ENCODE measurements at places on chromosomes 12 and 14.

GRCh38 chr12:79300199-79300568 is 390.6 kb downstream of the PAWR start:
- no peaks in the 10 kb centered on the region for H3K27me3 ChIP-seq
- H3K27ac ChIP-seq = no peak overlapping the region
- no peak for DNase-seq

- no peak for DNase-seq
- no peaks in the 10 kb centered on the region for H3K36me3 ChIP-seq
- H3K4me1 ChIP-seq = no peaks in the 10 kb centered on the region
- H3K4me3 ChIP-seq = no peak overlapping the region
- H3K27me3 ChIP-seq = no peaks in the 10 kb centered on the region
- no peak overlapping the region for H3K27ac ChIP-seq
Measured at GRCh38 chr14:39984323-39984722, 552.1 kb upstream of the FBXO33 start.

DNA sequence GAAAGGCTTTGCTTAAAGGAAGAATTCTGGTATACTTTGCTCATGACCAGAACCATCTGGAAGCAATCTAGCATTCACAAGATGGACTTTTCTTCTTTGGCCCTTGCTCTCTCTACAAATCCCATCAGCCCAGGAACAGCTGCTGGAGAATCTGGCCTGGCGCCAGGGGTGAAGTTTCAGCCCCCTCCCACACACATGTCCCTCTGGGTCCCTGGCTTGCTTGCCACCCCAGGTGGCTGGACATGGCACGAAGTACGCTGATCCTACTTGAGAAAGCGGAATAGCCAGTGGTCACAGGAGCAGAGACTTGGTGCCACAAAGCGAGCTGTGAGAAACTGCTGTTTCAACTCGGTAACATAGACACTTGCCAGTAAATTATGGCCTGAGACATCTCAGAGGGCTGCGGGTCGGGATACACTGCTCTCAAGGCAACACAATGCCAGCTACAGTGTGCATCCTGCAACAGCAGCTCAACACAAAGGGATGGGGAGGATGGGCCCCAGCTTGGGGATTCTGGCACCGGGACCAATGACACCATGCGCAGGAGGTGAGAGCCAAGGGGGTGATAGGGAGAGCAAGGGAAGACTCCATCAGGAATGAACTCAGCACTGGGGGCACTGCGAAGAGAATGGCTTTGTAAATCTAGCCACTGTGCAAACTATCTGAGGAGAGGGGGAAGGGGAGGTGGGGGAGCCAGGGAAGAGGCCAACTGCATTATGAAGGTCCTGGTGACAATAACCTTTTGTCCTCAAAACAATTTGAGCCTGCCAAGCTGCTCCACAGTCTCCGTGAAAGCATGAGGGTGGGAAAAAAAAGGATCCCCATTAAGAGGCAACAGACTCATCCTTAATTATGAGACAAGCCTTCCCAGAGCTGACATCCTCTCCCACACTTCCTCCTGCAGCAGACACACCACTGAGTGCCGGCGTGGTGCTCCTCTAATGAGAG is 219.9 kb downstream of the PPM1H start:
- no peak for DNase-seq
- H3K4me3 ChIP-seq = no peak overlapping the region
- H3K27me3 ChIP-seq = no peaks in the 10 kb centered on the region
- no peaks in the 10 kb centered on the region for H3K36me3 ChIP-seq
- no peaks in the 10 kb centered on the region for H3K4me1 ChIP-seq
- H3K27ac ChIP-seq = no peak overlapping the region

GRCh38 chr14:102785595-102785963 is 8.3 kb downstream of the TRAF3 start:
- peaks cover 26% of the 10 kb centered on the region for H3K36me3 ChIP-seq
- peak overlapping the region; percentile 51 for H3K4me3 ChIP-seq
- DNase-seq = no peak
- no peaks in the 10 kb centered on the region for H3K27me3 ChIP-seq
- H3K4me1 ChIP-seq = peaks cover 73% of the 10 kb centered on the region
